Muscle of leg (tissue), 16 donors: ENCODE measurements at places on chromosomes 5 and 9. TPM values are rescaled to one million over a fixed set of nuclear protein-coding genes. Genes with fewer than 3 reads are reported as not detected.

- DNase-seq, result peak; percentile 96
Observed at GRCh38 chr5:142655339-142656267, 30.3 kb downstream of the FGF1 start.

CARTPT gene
- not detected for total RNA-seq

- no peak for DNase-seq
Observed at GRCh38 chr5:14508046-14508445, 73.5 kb upstream of the OTULINL start.

CDO1 gene
- total RNA-seq, result 19.1 TPM

- no peak for DNase-seq
Observed at GRCh38 chr5:170095646-170096045, 10.1 kb upstream of the FOXI1 start.

TICAM2 gene
- 3.3 TPM for total RNA-seq

DNA sequence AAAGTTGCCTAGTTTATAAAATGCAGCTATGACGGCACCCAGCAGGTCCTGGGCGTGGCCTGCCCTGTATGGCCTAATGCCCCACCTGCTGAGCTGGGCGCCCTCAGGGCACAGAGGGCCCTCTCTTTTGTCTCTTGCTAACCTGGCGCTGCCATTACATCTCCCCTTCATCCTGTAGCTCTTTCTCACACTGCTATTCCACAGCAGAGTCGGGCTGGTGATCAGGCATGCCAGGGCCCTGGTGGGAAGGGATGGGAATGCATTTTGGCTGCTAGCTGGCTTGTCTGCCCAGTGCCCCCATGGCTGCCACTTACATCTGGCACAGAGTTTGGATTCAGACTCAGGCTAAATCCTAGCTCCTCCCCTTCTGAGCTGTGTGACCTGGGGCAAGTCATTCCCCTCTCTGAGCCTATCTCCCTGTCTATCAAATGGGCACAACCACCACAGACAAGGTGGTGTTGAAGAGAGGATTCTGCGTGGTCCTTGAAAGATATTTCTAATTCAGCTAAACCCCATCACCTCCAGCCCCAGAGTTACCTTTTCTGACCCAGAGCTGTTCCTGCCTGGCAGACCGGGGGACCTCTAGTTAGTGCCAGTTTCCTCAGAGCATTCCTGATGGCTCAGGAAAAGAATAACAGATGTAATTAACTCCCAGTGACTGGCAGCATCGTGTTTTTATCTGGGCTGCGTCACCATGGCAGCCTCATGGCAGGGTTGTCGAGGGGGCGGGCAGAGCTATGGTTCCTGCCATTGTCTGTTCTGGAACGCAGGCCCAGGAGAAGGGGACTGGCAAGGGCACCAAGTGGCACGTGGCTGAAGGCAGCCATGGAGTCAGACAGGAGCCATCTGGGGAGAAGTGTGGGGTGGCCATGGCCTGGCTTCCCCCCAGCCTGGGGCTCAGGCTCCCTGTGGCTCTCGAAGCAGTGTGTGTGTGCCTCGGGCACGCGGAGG is 6.3 kb downstream of the PRR7 start:
- no peak for DNase-seq

- no peak for DNase-seq
Observed at GRCh38 chr5:65695896-65696295, 26.0 kb downstream of the SGTB start.

ADAMTSL1 gene
- total RNA-seq, result 25.0 TPM

DNA sequence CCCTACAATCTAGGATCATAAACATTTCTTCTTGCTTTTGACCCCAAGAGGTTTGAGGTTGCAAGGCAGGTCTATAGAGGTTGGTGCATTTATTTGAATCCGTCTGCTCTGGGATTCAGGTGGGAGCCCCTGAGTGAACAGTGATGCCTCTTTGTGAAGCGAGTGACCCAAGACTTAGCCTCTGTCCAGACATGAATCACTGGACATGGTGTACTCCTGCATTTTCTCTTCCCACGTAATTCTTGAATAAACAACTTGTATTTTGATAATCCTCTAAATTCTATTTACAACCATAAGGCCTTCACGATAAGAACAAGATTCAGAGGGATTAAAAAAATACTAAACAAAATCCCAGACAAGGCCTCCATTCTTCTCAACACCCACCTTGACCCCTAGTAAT is 67.5 kb upstream of the PLPP6 start:
- no peak for DNase-seq

- no peak for DNase-seq
Observed at GRCh38 chr5:66232706-66233445, 88.8 kb downstream of the SREK1 start.

DNA sequence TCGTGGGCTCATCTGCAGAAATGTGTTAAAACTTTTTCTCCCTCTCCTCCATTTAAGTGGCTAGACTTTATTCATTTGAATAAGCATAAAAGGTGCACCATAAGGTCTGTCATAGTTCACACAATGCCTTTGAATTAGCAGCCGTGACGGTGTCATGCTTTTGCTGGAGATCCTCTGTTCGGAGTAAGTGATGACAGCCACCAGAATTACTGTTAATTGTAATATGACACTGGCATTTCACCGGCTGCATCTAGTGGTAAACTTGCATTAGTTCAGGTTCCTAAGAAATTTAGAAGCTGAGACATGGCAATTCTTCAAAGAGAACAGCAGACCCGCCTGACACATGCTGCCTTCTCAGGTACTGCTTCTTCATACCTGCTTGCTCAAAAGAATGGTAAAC is 241.7 kb downstream of the EBF1 start:
- DNase-seq, result no peak

MEIKIN gene
- total RNA-seq, result not detected

GRCh38 chr5:79263-79662 is 12.7 kb upstream of the PLEKHG4B start:
- no peak for DNase-seq

GRCh38 chr5:763998-764781 is 20.3 kb downstream of the ZDHHC11B start:
- DNase-seq, result no peak

SOHLH1 gene
- total RNA-seq, result not detected

- no peak for DNase-seq
Observed at GRCh38 chr5:149832636-149833035, 102.5 kb downstream of the PPARGC1B start.

DNA sequence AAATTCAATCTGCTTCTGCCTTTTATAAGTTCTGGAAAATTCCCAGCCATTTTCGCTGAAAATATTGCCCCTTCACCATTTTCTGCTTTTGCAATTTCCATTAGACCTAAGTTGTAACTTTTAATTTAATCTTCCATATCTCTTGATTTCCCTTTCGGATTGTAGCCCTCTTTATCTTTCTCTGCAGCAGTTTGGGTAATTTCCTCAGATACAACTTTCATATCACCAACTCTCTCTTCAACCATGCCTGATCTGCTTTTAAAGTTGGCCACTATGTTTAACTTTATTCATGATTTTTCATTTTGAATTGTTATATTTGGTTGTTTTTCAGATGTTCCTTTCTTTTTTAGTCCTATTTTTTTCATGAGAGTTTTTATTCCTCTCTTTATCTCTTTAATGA is 157.0 kb upstream of the VLDLR start:
- DNase-seq, result no peak

WDR41 gene
- 60.2 TPM for total RNA-seq

DNA sequence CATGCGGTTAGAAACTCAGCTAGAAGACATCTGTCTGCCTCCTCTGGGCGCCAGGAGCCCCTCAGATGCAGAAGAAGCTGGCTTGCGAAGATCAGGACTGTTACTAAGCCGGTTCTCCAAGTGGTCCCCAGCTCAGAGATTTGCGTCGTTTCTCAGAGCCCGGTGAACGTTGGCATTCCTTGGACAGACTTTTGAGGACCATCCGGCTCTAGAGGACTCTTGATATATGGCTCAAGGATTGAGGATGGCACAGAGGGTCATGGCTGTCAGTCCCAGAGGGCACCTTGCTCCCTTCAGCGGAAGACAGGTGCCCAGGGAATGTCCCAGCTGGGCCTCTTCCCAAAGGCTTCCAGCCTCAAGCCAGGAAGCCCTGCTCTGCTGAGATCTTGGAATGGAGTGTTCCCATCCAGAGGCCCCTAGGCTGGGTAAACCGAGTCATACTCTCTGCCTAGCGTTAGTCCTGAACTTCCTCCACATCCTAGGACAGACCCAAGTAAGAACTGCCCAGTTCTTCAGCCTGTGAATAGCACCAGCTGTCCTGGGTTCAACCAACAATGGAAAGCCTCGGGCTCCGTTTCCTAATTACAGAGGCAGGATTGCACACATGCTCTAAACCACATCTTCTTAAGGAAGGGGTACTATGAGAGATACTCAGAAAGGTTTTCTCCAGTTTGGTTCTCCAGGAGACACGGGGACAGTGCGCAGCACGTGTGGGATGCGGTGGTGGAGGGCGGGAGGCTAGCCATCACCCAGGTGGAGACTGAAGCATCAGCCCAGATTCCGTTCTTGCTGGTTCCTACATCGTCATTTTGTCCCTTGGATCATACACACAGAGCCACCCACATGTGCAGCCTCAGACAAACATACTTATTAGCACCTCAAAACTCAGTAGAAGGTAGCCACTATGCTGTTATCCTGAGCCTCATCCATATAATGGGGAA is 51.4 kb downstream of the ZNF354C start:
- DNase-seq, result no peak

- peak; percentile 32 for DNase-seq
Observed at GRCh38 chr5:135488727-135489465, 36.7 kb upstream of the TIFAB start.

FOXI1 gene
- not detected for total RNA-seq

DNA sequence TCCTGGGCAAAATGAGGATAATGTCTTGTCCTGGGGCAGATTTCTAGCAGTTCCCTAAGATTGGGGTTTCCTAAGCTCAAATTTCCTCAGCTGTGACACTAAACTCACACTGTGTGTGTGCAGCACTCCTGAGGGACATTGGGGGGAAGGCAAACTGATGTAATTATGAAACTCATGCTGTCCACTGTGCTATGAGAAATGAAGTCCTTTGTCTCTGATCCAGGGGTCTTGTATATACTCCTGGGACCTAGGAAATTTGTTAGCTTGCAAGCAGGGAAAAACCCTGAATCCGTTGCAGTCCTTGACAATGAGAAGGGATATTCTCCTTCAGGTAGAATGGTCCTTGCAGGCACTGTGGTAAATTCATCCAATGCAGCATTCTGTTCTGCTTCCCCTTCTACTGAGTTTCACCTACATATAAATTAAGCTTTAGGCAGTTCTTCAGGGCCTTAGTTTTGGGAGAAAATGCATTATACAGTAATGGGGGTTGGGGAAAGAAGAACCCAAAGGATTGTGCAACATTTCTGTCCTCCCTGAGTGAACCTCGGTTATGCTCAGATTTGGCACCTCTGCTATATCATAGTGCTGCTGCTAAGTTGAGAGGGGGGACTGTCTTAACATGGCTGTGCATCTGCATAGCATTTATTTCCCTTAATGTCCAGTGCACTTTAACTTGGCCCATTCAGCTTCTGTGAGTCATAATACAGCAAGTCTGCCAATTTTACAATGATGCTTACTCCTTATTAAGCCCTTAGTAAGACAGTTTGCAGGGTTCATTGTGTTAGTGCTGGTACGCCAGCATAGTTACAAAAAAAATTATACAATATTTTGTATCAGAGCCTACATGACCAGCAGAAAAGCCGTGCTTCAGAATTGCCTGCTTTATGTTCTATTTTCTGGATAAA is 80.2 kb downstream of the PJA2 start:
- peak; percentile 98 for DNase-seq

GRCh38 chr9:126669108-126669507 is 55.4 kb downstream of the LMX1B start:
- no peak for DNase-seq

DNA sequence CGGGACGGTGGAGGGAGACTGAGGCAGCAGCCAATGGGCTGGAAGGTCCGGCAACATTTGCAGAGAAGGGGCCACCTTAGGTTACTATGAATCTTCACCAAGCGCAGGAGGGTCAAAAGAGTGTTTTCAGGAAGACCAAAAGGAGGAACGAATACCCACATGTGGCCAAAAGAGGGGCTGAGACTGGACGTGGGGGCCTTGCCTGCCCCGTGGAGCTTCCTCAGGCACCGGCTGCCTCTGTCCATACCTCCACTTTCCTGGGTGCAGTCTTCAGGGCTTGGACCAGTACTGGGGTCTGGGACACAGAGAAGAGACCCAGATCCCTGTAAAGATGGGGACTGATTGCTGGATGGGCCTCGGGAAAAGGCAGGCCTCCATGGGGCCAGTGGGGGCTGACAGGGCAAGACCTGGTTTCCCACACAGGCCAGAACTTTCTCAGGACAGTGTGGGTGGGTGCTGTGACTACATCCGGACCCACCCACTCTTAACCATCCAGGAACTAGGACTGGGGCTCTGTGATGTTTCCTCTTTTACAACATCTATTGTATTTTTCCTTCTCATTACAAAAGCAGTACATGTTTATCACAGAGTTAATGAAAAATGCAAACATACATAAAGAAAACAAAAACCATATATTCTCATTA is 294.7 kb downstream of the ZSWIM6 start:
- no peak for DNase-seq

GRCh38 chr9:136944212-136944518 is 373 bp downstream of the FBXW5 start:
- no peak for DNase-seq

DNA sequence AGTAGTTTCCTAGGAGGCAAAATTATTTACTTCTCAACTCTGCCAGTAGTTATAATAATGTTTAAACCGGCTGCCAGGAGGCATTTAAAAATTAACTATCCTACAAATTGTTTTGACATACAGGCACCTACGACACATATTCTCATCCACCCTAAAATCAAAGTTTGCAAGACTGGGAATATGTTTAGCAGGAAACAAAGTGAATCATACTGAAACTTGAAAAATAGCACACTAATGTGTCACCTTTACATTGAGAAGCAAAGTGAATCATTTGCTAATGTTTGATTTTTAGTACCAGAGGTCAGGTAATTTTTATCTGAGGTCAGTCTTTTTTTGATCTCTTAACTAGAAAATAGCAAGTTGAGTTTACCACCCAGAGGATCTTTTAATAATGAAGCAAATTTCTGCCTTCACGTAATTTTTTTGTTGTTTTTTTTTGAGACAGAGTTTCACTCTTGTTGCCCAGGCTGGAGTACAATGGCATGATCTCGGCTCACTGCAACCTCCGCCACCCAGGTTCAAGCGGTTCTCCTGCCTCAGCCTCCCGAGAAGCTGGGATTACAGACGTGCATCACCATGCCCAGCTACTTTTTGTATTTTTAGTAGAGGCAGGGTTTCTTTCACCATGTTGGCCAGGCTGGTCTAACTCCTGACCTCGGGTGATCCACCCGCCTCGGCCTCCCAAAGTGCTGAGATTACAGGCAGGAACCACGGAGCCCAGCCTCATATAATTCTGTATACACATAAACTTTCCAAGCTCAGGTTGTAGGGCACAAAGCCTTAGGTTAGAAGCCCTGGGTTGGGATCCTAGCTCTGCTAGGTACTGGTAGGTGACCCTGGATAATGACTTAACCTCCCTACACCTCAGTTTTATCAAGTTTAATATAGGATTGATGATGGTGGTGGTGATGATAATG is 124.3 kb downstream of the UGCG start:
- no peak for DNase-seq

- DNase-seq, result no peak
Observed at GRCh38 chr5:119031011-119031886, 39.6 kb upstream of the DMXL1 start.

DNA sequence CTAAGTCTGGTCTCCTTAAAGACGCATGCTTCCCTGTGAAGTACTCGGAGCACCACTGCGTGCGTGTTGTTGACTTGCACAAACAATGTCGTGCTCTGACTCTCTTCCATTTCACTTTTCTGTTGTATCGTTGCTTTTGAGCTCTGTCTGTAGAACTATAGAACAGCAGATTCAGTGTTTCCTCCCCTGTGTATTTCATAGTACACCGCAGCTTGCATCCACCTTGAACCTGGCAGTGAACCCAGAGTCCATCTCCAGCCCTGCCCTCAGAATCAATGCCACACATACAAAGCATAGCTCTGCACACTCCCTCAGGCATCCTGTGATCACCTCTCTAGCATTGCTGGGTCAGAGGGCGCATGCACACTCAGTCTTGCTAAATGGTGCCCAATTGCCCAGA is 37.2 kb upstream of the ADAMTS2 start:
- no peak for DNase-seq
